Cardiac muscle cell (in vitro differentiated cells and primary cell): ENCODE measurements at places on chromosomes 11 and 22. TPM values are rescaled to one million over a fixed set of nuclear protein-coding genes. Genes with fewer than 3 reads are reported as not detected.

The SNX32 gene
- polyA plus RNA-seq, result 13.2 and 21.4 TPM in 2 replicates

The ELMOD1 gene
- 0.64 and 1.1 TPM in 2 replicates for polyA plus RNA-seq

The ANO3 gene
- not detected in 2 replicates for polyA plus RNA-seq

The TP53AIP1 gene
- polyA plus RNA-seq, result 0.26 and 0.83 TPM in 2 replicates

The TMPRSS4 gene
- polyA plus RNA-seq, result not detected in 2 replicates

The CHADL gene
- polyA plus RNA-seq, result 0.49 and 1.8 TPM in 2 replicates

The TOMT gene
- not detected in 2 replicates for polyA plus RNA-seq

The GLB1L3 gene
- not detected in 2 replicates for polyA plus RNA-seq

The LRRC56 gene
- 2.5 and 3.4 TPM in 2 replicates for polyA plus RNA-seq

The WNT7B gene
- not detected in 2 replicates for polyA plus RNA-seq

The BTBD18 gene
- polyA plus RNA-seq, result 1.5 and 2.4 TPM in 2 replicates

The PHOX2A gene
- polyA plus RNA-seq, result 0.50 TPM in 1 of 2 replicates, not detected in the other

The LGR4 gene
- 52.4 and 66.1 TPM in 2 replicates for polyA plus RNA-seq

The OR52E1 gene
- not detected in 2 replicates for polyA plus RNA-seq

The OR5P2 gene
- polyA plus RNA-seq, result not detected in 2 replicates

The REXO2 gene
- polyA plus RNA-seq, result 92.9 and 108 TPM in 2 replicates

The TEX12 gene
- 0.28 TPM in 1 of 2 replicates, not detected in the other for polyA plus RNA-seq

The TSPAN32 gene
- polyA plus RNA-seq, result 18.5 and 24.8 TPM in 2 replicates

The TCN2 gene
- 7.6 and 7.8 TPM in 2 replicates for polyA plus RNA-seq

The SLC16A8 gene
- 1.7 and 3.7 TPM in 2 replicates for polyA plus RNA-seq

The RAB39A gene
- polyA plus RNA-seq, result not detected in 2 replicates

The TRIM66 gene
- polyA plus RNA-seq, result 3.5 and 3.9 TPM in 2 replicates

The CD248 gene
- 20.2 and 31.2 TPM in 2 replicates for polyA plus RNA-seq

The SCUBE2 gene
- 1.4 TPM in 1 of 2 replicates, not detected in the other for polyA plus RNA-seq

The OAF gene
- 9.9 and 12.0 TPM in 2 replicates for polyA plus RNA-seq

The GLYATL2 gene
- polyA plus RNA-seq, result not detected in 2 replicates

The ZNF70 gene
- polyA plus RNA-seq, result 2.3 TPM in 2 replicates

The TMPRSS6 gene
- polyA plus RNA-seq, result 0.11 and 0.26 TPM in 2 replicates

The BEST1 gene
- 0.17 and 0.34 TPM in 2 replicates for polyA plus RNA-seq

The PAMR1 gene
- polyA plus RNA-seq, result 0.15 TPM in 1 of 2 replicates, not detected in the other

The CRYBB2 gene
- polyA plus RNA-seq, result not detected in 2 replicates

The MAPK8IP1 gene
- polyA plus RNA-seq, result 3.9 and 7.4 TPM in 2 replicates

The CATSPER1 gene
- polyA plus RNA-seq, result not detected in 2 replicates
